ENCODE measurements at places on chromosomes 7 and 10. TPM values are rescaled to one million over a fixed set of nuclear protein-coding genes. Genes with fewer than 3 reads are reported as not detected.

The ABLIM1 gene
- total RNA-seq, result 72.1 TPM

The CHAT gene
- total RNA-seq, result 2.9 TPM

The KIF5B gene
- total RNA-seq, result 133 TPM

The NPY gene
- total RNA-seq, result 15.2 TPM

The PAX4 gene
- not detected for total RNA-seq

The OPALIN gene
- total RNA-seq, result 0.88 TPM

The NKX2-3 gene
- total RNA-seq, result not detected

The MRC1 gene
- total RNA-seq, result 23.1 TPM

The SIRT1 gene
- total RNA-seq, result 20.9 TPM

The CABCOCO1 gene
- 6.2 TPM for total RNA-seq

The RET gene
- 9.5 TPM for total RNA-seq

The SMKR1 gene
- 2.9 TPM for total RNA-seq

The CDC14C gene
- not detected for total RNA-seq

The MKX gene
- total RNA-seq, result 6.6 TPM

The ASB4 gene
- total RNA-seq, result 0.72 TPM

The SAMD9L gene
- 26.1 TPM for total RNA-seq

The GIMAP7 gene
- total RNA-seq, result 13.2 TPM

The ARHGEF35 gene
- total RNA-seq, result 2.6 TPM

The SUFU gene
- total RNA-seq, result 6.8 TPM

The CCDC126 gene
- 21.9 TPM for total RNA-seq

The TMEM270 gene
- not detected for total RNA-seq

The AOAH gene
- total RNA-seq, result 5.3 TPM

The TLL2 gene
- 2.0 TPM for total RNA-seq

The PNLIPRP1 gene
- total RNA-seq, result not detected

The MRLN gene
- total RNA-seq, result 25.0 TPM

The OAT gene
- total RNA-seq, result 137 TPM

The MINPP1 gene
- total RNA-seq, result 19.2 TPM

The CLDN12 gene
- total RNA-seq, result 52.3 TPM

The NKX1-2 gene
- total RNA-seq, result 1.3 TPM

The CPED1 gene
- total RNA-seq, result 26.5 TPM

The CHST12 gene
- total RNA-seq, result 3.6 TPM

The ZNF789 gene
- 16.5 TPM for total RNA-seq

The MBLAC1 gene
- total RNA-seq, result 3.1 TPM
